ENCODE measurements at places on chromosomes 12 and 14.

DNA sequence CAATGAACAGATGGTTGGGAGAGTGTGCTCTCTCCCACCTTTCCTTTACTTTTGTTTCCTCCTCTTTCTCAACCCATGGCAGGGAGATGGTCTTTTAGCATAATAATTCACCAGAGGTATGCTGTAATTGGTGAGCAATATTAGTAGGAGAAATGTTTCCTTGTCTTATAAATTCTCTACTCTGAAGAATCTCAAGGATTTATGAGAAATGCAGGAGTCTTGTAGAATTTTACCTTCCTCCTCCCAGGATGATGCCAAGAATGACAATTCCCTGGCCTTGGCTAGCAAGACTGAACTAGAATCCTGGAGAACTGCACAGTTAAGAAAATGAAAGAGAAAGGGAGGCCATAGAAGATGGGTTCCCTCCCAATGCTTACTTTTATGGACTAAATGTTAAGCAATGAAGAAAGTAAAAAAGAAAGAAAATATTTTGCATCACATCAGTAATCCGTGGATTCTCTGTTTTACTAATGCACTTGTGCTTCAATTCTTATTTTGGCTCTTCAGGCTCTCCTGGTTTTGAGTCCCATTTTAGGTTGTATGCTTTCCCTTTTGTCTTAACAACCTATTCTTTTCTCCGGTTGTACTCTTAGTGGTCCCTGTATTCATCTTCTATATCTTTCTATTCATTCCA lies 192.9 kb upstream of the GARIN6 start:
- no peak for DNase-seq

DNA sequence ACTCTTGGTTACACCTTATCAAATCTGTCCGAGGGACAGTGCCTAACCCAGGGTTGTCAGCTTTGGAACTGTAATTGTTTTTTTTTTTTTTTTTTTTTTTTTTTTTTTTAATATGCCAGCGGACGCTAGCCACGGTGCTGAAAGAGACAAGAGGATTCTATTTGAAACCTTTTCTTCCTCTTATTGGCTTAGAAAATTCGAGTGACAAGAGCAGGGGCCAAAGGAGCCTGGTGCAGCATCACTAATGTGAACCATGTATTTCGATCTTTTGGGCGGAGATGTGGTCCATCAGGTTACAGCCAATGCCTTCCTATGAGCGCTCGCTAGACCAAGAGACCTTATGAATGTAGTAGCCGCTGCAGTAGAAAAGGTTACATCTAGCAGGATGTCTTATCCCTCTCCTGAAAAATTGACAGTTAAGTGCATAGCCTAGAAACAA lies 922 bp downstream of the PTPRR start:
- DNase-seq, result no peak

DNA sequence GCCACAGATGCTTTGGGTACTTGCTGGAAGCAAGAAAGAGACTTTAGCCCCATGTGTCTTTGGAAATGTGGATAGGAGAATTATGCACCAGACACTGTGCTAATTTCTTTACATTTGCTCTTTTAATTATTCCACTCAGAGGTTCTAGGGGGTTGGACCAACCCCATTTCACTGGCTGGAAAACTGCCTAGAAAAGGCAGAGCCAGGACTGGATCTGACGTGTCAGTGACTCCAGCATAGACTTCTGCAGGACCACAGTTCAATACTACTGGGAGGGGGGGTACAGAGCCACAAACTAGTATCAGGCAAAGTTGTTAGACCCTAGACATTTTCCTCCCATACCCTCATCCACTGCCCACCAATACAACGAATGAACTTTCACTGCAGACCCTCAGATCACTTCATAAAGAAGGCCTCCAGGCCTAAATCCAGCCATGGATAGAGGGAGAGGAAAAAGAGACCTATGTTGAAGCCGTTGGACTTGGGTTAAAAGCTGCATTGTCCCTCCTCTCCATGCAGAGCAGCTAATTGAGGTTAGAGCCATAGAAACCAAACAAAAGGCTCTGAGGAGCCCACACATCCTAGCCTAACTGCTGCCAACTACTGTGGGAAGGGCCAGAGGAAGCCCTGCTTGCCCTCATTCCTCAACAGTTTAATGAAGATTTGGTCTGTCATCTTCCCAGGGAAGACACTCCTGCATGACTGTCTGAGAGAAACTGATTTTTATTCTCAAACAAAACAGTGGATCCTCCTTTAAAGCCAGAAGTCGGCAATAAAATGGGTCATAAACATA lies 68.7 kb downstream of the STON2 start:
- peak; percentile 32 for DNase-seq

GRCh38 chr12:115456946-115457689 lies 773.1 kb upstream of the TBX3 start:
- peak; percentile 13 for DNase-seq

DNA sequence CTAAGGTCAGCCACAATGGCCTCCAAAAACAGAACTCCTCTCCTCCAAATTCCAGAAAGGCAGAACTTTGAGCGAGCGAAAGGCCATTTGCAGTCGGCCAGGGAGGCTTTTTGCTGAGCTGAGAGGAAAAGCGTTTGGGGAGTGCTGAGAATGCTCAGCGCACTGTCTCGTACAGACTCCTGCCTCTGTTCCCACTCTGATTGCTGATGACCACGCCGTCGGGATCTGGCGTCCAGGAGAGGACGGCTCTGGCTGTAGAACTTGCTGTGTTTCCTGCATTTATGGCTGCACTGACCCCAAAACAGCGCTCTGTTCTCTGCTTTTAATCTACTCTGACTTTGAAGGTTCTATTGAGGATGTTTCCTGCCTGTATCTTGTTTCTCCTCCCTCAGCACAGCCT lies 82.4 kb upstream of the WSCD2 start:
- DNase-seq, result no peak

DNA sequence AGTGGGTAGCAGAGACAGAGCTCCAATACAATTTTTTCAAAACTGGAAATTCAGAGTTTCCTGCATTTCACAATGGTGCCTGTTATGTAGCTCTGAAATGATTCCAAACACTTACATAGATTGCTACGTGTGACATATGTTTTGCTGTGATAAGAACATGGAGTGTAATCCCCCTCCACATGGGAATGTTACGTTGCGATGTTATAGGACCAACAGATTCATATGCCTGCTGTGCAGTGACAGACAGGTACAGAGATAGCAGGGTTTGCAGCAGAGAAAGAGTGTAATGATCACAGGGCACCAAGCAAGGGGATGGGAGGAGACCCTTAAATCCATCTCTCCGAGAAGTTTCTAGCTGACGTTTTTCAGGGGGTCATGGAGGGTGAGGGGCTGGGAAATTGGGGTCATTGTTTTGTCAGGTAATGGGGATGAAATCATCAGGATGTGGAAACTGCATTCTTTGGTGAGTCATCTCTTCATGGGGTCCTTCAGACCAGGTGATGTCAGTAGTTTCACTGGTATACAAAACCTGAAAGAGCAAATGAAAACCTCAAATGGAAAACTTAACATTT lies 76.6 kb upstream of the OSBPL8 start:
- DNase-seq, result peak; percentile 41

- peak; percentile 80 for DNase-seq
These were observed 3.6 kb downstream of the CFAP73 start for GRCh38 chr12:113152835-113153814.

DNA sequence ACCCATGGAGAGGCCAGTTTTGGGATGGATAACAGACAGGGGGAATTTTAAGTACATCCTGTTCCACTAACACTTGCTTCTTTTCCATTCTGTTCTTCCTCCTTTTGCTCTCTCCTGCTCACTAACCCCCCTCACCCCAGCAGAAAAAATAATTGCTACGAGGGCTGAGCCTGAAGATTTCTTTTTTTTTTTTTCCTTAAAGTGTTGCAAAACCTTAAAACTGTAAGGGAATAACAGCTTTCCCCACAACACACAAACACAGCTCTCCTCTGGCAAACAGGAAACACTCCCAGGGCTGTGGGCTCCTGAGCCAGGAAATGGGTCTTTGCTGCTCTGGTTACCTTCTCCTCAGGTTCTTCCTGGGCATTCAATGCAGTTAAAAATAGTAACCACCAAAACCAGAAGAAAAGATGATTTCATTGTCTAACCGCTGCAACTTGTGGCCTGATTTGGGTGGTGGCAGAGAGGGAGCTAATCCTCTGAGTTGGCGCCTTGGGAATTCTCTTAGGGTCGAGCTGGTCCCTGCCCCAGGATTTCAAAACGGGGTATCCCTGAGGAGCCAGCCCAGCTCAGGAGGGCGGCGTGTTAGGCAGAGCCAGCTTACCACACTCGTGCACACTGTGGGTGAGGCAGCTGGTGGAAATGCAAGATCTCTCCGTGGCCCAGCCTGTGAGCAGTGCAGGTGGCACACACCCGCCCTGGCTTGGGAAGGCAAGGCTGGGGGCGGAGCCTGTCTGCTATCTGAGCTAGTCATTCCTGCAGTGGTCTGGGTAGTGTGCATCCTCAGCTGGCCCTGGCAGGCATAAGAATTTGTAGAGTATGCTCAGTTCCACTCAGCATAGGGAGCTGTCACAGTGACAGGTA lies 17.1 kb upstream of the EMP1 start:
- peak; percentile 60 for DNase-seq

DNA sequence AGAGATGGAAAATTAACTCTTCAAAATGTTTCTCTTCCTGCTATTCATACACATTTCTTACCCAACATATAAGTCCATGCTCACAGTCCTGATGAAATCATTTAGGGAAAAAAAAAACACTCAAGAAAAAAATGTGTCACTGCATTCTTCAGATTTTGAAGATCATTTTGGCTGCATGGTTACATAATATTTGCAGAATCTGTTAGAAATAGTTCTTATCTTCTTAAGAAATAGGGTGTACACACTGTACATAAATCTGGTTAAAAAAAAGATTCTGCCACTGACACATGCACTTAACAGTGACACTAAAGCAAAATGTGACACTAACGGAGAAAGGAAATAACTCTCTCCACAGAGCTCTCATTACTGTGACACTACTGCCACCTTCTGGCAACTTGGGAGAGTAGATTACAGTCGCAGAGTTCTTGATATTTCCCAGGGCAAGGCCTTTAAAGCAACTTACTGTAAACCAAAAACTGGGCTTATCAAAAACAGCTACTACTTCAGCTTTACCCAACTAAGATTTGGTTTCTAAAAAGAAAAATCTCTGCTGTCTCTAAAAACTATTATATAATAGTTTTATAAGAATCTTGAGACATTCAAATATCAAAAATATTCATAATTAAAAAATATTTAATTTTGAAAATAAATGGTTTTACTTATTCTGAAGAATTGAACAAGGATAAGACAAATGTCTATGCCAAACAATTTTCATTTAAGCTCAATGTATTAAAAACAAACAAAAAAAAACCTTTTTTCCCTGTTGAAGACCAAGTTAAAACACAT lies 65.0 kb downstream of the SETD3 start:
- DNase-seq, result peak; percentile 63

GRCh38 chr14:26174395-26174794 lies 423.4 kb downstream of the NOVA1 start:
- no peak for DNase-seq

- no peak for DNase-seq
These were observed 69.1 kb downstream of the TNFAIP2 start for GRCh38 chr14:103192246-103192840.

DNA sequence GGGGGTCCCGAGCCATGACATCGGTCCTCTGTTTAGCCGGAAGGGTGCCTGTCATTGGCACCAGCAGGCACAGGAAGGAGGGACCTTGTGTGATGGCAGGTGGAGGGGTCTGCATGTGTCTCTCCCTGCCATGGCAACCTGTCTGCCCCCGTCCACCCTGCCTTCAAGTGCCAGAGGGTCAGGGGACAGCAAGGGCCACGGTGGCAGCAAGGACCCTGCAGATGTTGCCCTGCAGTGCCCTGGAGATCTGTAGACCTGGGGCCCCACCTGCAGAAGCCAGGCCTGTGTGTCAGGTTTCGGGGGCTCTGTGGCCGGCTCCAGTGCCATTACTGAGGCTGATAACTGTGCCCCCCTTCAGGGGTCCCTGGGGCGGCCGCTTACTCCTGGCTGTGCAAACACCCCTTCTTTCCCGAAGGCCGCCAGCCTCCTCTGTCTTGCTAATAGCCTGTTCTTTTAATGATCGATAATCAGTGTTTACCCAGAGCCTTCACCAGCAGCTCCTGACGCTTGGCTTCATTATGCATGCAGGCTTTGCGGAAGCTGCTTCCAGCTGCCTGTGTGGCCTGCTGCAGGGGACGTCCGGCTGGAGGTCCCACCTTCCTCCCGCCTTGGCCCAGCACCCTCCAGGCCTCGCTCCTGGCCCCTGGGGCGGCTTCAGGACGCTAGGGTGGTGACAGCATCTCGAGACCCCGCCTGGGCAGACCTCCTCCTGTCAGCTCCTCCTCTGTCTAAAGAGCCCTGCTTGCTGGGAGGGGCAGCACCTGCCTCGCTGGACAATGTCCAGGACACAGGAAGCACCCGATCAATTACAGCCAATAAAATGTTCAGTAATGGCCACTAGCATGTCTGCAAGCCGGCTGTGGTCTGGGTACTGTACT lies 153.0 kb downstream of the KIF26A start:
- no peak for DNase-seq
